ENCODE measurements at places on chromosomes 3 and 15. TPM values are rescaled to one million over a fixed set of nuclear protein-coding genes. Genes with fewer than 3 reads are reported as not detected.
A peak's percentile ranks its signal among the peaks of the same experiment; 100 is the strongest.

The OCA2 gene
- total RNA-seq, result 0.13 TPM

- peaks cover 12% of the 10 kb centered on the region for H3K4me1 ChIP-seq
- no peaks in the 10 kb centered on the region for H3K27me3 ChIP-seq
- no peak for DNase-seq
- H3K36me3 ChIP-seq, result no peaks in the 10 kb centered on the region
Observed at GRCh38 chr3:42164656-42165055, 73.5 kb downstream of the TRAK1 start.

DNA sequence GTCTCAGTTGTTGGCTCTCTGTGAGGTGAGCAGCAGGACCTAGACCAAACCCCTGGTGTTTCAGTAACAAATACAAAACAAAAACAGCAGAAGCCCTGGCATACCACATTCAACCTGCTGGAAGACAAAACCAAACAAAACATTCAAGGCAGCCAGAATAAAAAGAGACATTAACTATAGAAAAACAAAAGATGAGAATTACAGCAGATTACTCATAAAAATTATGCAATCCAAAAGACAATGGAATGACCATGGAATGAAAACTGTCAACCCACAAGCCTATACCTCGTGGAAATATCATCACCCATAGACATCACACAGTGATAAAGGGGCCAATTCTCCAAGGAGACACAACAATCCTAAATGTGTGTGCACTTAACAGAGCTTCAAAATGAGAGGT, 106.0 kb upstream of the IQSEC1 start:
- H3K4me3 ChIP-seq, result no peak overlapping the region
- no peak for DNase-seq
- H3K27ac ChIP-seq, result no peak overlapping the region
- no peaks in the 10 kb centered on the region for H3K4me1 ChIP-seq
- H3K36me3 ChIP-seq, result no peaks in the 10 kb centered on the region

The WNT5A gene
- total RNA-seq, result 0.54 TPM

- no peaks in the 10 kb centered on the region for H3K27me3 ChIP-seq
- no peak overlapping the region for H3K27ac ChIP-seq
- no peak for DNase-seq
- H3K4me3 ChIP-seq, result no peak overlapping the region
- H3K4me1 ChIP-seq, result peaks cover 15% of the 10 kb centered on the region
Observed at GRCh38 chr3:14121859-14122258, 2.8 kb downstream of the CHCHD4 start.

DNA sequence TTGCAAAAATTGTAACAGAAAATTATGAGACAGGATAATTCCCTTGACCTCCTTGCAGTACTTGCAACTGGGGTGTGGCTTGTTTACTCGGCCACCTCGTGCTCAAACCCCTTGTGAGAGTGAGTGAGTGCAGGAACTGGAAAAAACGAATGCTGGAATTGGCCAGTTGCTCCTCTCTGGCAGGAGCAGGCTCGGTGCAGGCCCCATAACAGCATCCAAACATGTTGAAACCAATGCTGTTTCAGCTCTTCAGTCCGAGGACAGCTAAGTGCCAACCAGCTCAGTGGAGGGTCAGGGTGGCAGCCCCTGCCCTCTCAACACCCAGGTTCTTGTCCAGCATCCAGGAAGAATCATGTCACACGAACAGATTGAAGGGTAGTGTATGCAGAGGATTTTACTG, 36.9 kb downstream of the METTL6 start:
- no peak overlapping the region for H3K27ac ChIP-seq
- no peak overlapping the region for H3K4me3 ChIP-seq
- no peak for DNase-seq
- H3K36me3 ChIP-seq, result no peaks in the 10 kb centered on the region
- H3K27me3 ChIP-seq, result no peaks in the 10 kb centered on the region

The GABRB3 gene
- total RNA-seq, result 0.13 TPM

DNA sequence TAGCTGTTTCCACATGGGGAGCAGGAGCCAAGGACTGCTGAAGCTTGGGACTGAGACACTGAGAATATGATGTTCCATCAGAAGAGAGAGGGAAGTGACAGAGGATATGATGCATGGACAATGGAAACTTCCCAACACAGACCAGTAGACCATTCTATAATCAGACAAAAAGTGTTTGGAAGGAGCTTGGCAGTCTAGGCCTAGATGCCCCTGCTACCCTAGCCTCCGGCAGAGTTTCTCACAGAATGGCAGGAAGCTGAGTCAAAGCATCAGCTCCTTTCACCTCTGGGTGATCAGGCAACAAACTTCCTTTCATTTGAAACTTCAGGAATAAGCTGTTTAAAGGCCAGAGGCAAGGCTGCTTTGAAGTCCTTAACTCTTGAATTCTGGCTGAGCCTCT, 222.0 kb downstream of the NEK10 start:
- H3K4me3 ChIP-seq, result no peak overlapping the region
- H3K27ac ChIP-seq, result no peak overlapping the region
- H3K4me1 ChIP-seq, result no peaks in the 10 kb centered on the region
- no peak for DNase-seq

DNA sequence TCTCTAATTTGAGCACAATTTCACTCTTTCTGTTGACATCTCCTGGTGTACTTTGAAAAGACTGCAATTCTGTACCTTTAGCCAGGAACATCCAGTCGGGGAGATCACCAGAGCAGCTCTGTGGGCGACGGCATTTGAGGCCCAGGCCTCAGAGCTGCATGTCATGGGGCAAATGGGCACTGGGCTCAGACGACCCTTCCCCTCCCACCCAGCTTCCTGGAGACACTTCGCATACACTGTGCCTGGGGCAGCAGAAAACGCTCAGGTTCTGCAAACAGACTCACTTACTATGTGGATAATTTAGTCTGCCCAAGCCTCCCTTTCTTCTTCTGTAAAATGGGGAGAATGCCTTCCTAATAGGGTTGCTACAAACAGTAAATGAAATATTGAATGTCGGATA, 96.9 kb downstream of the HMG20A start:
- no peaks in the 10 kb centered on the region for H3K4me1 ChIP-seq
- DNase-seq, result no peak
- no peaks in the 10 kb centered on the region for H3K27me3 ChIP-seq
- H3K36me3 ChIP-seq, result no peaks in the 10 kb centered on the region

The PRRT3 gene
- 1.1 TPM for total RNA-seq

DNA sequence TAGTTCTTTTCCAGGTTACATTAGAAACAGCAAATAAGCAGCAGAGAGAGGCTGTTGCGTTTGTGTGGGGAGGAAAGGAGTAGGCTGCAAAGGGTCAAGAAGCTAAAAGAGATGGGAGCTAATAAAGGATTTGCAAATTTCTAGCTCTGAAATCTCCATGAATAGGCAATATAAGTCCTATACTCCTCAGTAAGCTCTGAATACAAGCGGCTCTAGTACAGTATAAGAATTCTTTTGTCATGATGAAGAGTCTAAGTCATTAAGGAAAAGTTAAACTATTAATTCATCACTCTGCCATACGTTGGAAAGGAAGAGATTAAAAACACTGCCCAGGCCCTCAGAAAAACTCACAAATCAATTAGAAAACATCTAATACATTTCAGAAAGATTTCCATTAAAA, 59.3 kb downstream of the CEP152 start:
- no peak overlapping the region for H3K4me3 ChIP-seq
- H3K27me3 ChIP-seq, result no peaks in the 10 kb centered on the region
- peaks cover 10% of the 10 kb centered on the region for H3K36me3 ChIP-seq
- H3K27ac ChIP-seq, result no peak overlapping the region

GRCh38 chr15:34038871-34039789, at the start of gene AVEN:
Gene AVEN, minus strand, starts transcription at chr15:34039204. Its CDS starts 158 bp downstream, at chr15:34039046.
- H3K27me3 ChIP-seq, result no peaks in the 10 kb centered on the region
- peaks cover 15% of the 10 kb centered on the region for H3K4me1 ChIP-seq
- no peak for DNase-seq
- H3K36me3 ChIP-seq, result no peaks in the 10 kb centered on the region
- peak within 1 kb of the TSS; percentile 86 for H3K4me3 ChIP-seq
- peak within 1 kb of the TSS; percentile 97 for H3K27ac ChIP-seq

The SKOR1 gene
- total RNA-seq, result 0.21 TPM

The POTEB gene
- not detected for total RNA-seq

- no peak overlapping the region for H3K27ac ChIP-seq
- no peaks in the 10 kb centered on the region for H3K27me3 ChIP-seq
- no peak for DNase-seq
- H3K4me1 ChIP-seq, result no peaks in the 10 kb centered on the region
- H3K36me3 ChIP-seq, result no peaks in the 10 kb centered on the region
Observed at GRCh38 chr3:85576697-85577200, 618.0 kb downstream of the CADM2 start.

GRCh38 chr3:120429921-120430361, 20.9 kb downstream of the FSTL1 start:
- no peaks in the 10 kb centered on the region for H3K4me1 ChIP-seq
- H3K36me3 ChIP-seq, result no peaks in the 10 kb centered on the region
- H3K4me3 ChIP-seq, result no peak overlapping the region
- no peak overlapping the region for H3K27ac ChIP-seq
- DNase-seq, result no peak
- H3K27me3 ChIP-seq, result peaks cover 4% of the 10 kb centered on the region

GRCh38 chr3:11625376-11626083, 18.2 kb downstream of the VGLL4 start:
- H3K4me1 ChIP-seq, result peaks cover 72% of the 10 kb centered on the region
- H3K4me3 ChIP-seq, result no peak overlapping the region
- peak overlapping the region; percentile 63 for H3K27ac ChIP-seq

The CP gene
- 5.8 TPM for total RNA-seq

DNA sequence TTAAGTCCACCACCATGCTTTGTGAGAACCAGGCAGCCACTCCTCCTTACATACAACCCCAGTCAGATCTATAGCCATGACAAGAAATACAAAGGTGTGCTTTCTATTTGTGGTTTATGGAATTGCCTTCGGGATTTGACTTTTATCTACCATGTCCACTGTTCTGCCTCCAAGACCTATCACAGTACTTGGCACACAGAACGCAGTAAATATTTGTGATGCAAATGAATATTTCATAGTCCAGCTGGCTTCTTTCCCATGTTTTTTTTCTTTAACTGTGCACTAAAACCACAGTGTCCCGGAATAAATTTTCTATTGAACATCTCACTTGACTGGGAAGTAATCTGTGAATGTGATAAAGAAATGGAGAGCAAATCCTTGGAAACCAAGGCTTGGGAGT, 314.7 kb downstream of the RORA start:
- no peaks in the 10 kb centered on the region for H3K4me1 ChIP-seq
- H3K36me3 ChIP-seq, result no peaks in the 10 kb centered on the region
- no peak for DNase-seq

- H3K27ac ChIP-seq, result no peak overlapping the region
- H3K27me3 ChIP-seq, result no peaks in the 10 kb centered on the region
Observed at GRCh38 chr3:11671648-11672100, 28.0 kb upstream of the VGLL4 start.

- no peak overlapping the region for H3K27ac ChIP-seq
- no peaks in the 10 kb centered on the region for H3K27me3 ChIP-seq
- no peak overlapping the region for H3K4me3 ChIP-seq
- H3K4me1 ChIP-seq, result no peaks in the 10 kb centered on the region
Observed at GRCh38 chr15:58704155-58704865, 45.2 kb downstream of the ADAM10 start.

- no peak overlapping the region for H3K27ac ChIP-seq
- no peaks in the 10 kb centered on the region for H3K36me3 ChIP-seq
- H3K27me3 ChIP-seq, result no peaks in the 10 kb centered on the region
- H3K4me1 ChIP-seq, result no peaks in the 10 kb centered on the region
- DNase-seq, result no peak
Observed at GRCh38 chr3:108420926-108421325, 89.5 kb downstream of the MYH15 start.

The FBXO40 gene
- total RNA-seq, result not detected

- H3K27me3 ChIP-seq, result no peaks in the 10 kb centered on the region
- no peak overlapping the region for H3K27ac ChIP-seq
- H3K36me3 ChIP-seq, result no peaks in the 10 kb centered on the region
- no peak overlapping the region for H3K4me3 ChIP-seq
Observed at GRCh38 chr3:17911986-17912760, 169.7 kb upstream of the TBC1D5 start.

- H3K4me1 ChIP-seq, result no peaks in the 10 kb centered on the region
- no peaks in the 10 kb centered on the region for H3K27me3 ChIP-seq
- H3K27ac ChIP-seq, result no peak overlapping the region
- no peaks in the 10 kb centered on the region for H3K36me3 ChIP-seq
- DNase-seq, result no peak
Observed at GRCh38 chr3:37536840-37537239, 324.8 kb upstream of the CTDSPL start.

The CLDN18 gene
- total RNA-seq, result 0.08 TPM

GRCh38 chr3:16303037-16303575, 38.1 kb downstream of the OXNAD1 start:
- no peak for DNase-seq
- no peaks in the 10 kb centered on the region for H3K4me1 ChIP-seq

The MUC20 gene
- not detected for total RNA-seq

The SAMD7 gene
- not detected for total RNA-seq

The EPHB3 gene
- total RNA-seq, result 6.0 TPM

- H3K36me3 ChIP-seq, result peaks cover 2% of the 10 kb centered on the region
- H3K27ac ChIP-seq, result no peak overlapping the region
- no peaks in the 10 kb centered on the region for H3K4me1 ChIP-seq
- H3K27me3 ChIP-seq, result no peaks in the 10 kb centered on the region
Observed at GRCh38 chr3:37283011-37283410, 108.6 kb upstream of the LRRFIP2 start.

GRCh38 chr3:168612671-168613070, 516.9 kb upstream of the GOLIM4 start:
- no peak overlapping the region for H3K27ac ChIP-seq
- no peaks in the 10 kb centered on the region for H3K36me3 ChIP-seq
- DNase-seq, result no peak
- no peak overlapping the region for H3K4me3 ChIP-seq
- no peaks in the 10 kb centered on the region for H3K27me3 ChIP-seq

The SLC22A13 gene
- total RNA-seq, result 0.33 TPM

The WNT7A gene
- total RNA-seq, result not detected

DNA sequence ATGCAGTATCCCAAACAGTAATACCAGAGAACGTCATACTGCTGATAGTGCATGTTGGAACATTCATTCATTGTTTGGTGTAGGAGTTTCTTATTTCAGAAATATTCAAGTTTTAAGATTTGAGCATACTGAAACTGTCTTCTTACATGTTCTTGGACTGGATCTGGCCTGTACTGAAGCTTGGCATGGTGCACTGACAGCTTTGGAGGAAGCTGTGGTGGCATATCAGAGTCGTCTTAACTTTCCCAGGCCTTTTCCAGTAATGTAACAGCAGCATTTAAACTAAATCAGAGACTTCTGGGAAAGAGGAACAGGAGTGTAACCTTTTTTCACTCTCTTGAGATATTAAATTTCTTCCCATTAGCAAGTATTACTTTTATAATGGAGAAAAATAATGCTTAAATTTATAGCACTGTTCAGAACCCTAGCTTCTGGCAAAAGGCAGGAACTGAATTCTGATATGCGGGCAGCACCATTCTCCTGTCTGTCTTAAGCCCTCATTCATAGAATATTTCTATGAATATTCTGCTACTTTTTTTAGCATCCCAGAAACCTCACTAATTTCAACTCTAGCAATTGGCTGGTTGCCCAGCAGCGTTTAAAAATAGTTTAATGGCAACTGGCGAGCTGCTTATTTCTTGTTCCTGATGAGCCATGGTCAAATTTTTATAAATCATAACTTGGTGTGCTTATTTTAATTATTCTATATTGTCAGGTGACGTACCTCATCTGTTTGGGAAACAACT, 31.1 kb downstream of the DNAJC13 start:
- no peak for DNase-seq
- peaks cover 25% of the 10 kb centered on the region for H3K36me3 ChIP-seq
- H3K4me3 ChIP-seq, result no peak overlapping the region
- H3K27me3 ChIP-seq, result no peaks in the 10 kb centered on the region
- H3K27ac ChIP-seq, result no peak overlapping the region

The DCLK3 gene
- not detected for total RNA-seq

The ACKR4 gene
- not detected for total RNA-seq

The OR5H14 gene
- not detected for total RNA-seq

The FGD5 gene
- 0.77 TPM for total RNA-seq
